ENCODE measurements at places on chromosomes 16 and 17.

DNA sequence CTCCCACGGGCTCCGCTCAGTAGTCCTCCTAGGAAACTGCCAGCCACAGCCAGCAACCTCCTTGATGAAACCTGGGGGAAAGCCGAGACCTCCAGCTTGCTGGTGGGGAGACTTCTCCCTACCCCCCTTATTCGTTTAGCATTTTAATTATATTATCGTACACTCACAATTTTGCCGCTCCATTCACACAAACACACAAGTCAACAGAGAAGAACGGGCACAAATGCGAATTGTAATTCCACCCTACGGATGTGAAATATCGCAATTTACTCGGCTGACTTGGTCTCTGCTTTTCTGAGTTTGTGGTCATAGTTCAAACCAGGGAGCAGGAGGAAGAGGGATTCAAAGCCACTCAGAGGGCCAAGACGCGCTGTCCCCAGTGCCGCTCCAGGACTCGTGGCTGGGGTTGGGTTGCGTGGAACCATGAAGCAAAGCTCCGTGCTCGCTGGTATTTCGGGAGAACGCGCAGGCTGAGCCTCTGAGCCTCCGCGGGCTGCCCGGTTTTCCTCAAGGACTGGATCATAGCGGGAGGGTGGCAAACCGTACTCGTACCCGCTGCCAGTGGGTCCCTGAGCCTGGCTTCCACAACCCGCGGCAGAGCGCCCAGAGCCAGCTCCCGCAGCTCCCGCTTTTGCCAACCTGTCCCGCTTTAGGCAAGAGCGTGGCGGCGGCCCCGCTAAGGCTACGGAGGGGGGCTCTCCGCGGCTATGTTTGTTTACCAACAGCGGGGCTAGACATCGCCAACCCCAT lies 2.0 kb downstream of the LHX1 start:
- DNase-seq, result no peak

- DNase-seq, result no peak
Measured at GRCh38 chr17:33033176-33033575, 41.5 kb downstream of the SPACA3 start.

GRCh38 chr16:52819405-52819804 lies 233.3 kb downstream of the CHD9NB start:
- no peak for DNase-seq

GRCh38 chr16:29678691-29679267 lies at the start of gene QPRT:
Gene QPRT, plus strand, starts transcription at chr16:29679180. Its CDS starts 18 bp downstream, at chr16:29679198.
- no peak for DNase-seq

DNA sequence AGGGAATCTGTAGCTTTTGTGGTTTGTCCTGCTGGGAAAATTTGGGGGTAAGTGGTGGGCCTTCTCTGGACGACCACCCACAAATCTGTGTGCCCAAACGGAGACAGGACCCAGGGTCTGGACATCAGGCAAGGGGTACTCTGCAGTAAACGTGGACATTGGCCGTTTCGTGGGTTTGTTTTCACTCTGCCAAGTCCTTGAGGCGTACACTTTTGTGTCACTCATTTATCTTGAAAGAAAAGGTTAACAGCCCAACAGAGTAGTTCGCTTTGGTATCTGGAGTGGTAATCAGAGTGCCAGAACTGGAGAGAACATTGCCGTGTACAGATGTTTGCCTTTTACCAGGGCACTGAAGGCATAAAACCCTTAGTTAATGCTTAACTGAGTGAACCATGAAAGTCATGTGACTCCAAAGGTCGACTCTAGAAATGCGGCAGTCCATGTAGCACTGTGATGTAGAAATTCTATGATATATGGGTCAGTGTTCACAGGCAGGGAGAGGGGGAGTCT lies 15.4 kb downstream of the NAA60 start:
- no peak for DNase-seq

GRCh38 chr17:80426671-80427326 lies 11.8 kb downstream of the ENDOV start:
- peak; percentile 80 for DNase-seq

- no peak for DNase-seq
Measured at GRCh38 chr16:57026778-57027062, 37.4 kb downstream of the NLRC5 start.

DNA sequence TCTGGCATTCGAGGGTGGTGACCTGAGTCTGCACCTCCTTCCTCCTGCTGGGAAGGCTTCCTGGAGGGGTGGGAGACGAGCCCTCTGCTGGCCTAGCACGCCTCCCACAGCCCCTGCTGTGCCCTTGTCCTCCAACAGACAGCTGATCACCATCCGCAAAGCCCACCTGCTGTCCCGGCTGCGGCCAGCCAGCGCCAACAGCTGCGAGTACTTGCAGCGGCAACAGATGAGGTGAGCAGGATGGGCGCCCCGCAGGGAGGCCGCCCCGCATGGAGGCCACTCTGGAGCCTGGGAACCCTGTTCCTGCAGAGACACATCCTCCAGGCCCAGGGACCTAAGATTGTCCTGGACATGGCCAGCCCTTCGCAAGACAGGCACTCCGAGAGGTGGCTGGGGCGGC lies 21.6 kb downstream of the UBALD1 start:
- no peak for DNase-seq

- DNase-seq, result no peak
Measured at GRCh38 chr16:57601801-57602478, 26.5 kb upstream of the ADGRG1 start.

DNA sequence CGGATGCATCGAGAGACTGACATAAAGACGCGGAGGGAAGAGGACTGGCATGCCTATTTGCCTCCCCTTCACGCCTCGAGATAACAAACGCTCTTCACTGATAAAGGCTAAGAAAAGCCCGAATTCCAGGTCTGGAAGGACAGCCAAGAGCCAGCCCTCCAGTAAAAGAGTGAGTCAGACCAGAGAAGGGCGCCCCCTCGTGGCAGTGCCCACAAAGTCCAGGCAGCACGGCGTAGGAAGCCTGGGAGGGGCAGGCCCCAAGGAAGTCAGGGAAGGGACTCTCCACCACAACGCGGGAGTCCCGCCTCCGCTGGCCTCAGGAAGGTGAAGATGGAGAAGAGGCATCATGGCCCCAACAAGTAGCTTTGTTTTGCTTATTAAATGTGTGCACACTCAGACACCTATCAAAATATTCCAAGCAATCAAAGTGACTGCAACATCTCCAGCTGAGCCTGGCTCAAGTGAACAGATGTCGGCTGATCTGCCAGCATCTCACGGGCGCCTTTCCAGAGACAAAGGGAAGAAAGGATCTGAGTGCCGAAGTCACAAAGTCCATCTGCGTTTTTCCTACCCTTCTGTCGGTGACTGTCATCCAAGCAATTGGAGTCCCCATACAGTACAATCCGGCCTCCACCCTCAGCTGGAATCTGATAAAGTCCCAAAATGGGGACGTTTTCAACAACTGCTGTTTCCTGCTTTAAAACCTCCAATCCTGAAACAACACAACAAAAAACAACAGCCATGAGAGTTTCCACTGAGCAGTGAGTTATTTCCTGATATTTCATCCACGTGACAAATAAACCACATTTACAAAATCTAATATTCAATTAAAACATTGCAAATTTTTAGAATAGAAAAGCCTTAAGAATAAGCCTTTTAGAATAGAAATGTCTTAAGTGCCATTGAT lies 20.4 kb upstream of the SLC38A8 start:
- peak; percentile 24 for DNase-seq

GRCh38 chr17:45396496-45397205 lies 36.0 kb downstream of the ARHGAP27 start:
- no peak for DNase-seq

GRCh38 chr17:30547778-30548573 lies 70.8 kb downstream of the GOSR1 start:
- DNase-seq, result no peak

DNA sequence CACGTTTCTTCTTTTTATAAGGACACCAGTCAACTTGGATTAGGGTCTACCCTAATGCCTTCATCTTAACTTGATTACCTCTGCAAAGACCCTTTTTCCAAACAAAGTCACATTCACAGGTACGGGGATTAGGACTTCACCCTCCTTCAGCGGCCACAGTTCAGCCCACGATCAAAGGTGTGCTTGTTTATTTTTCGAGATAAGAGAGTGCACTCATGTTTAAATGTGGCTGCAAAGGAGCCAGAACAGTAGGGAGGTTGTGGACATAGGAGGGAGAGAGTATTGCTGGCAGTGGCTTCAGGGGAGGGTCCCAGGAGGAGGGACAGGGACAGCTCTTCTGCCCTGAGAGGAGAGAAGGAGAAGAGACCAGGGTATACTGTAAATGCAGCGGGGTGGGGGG lies 46.7 kb downstream of the MGAT5B start:
- DNase-seq, result no peak

- DNase-seq, result no peak
Measured at GRCh38 chr17:66468241-66469087, 166.1 kb downstream of the PRKCA start.

DNA sequence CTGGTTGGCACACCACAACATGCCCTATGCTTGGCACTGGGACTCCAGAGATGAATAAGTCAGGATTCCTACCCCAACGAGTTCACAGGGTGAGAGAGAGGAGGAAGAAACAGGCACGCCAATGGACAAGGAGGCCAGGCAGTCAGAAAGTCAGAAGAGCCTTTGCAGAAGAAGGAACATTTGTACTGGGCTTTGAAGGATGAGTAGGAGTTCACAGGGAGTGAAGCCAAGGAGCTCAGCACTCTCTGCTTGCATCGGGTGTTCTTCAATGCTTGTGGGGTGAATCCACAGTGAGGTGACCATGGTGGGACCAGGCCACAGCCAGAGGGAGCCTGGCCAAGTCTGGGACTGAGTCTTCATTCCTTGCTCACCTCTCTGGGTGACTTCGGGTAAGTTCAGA lies 47.5 kb downstream of the AIPL1 start:
- no peak for DNase-seq

DNA sequence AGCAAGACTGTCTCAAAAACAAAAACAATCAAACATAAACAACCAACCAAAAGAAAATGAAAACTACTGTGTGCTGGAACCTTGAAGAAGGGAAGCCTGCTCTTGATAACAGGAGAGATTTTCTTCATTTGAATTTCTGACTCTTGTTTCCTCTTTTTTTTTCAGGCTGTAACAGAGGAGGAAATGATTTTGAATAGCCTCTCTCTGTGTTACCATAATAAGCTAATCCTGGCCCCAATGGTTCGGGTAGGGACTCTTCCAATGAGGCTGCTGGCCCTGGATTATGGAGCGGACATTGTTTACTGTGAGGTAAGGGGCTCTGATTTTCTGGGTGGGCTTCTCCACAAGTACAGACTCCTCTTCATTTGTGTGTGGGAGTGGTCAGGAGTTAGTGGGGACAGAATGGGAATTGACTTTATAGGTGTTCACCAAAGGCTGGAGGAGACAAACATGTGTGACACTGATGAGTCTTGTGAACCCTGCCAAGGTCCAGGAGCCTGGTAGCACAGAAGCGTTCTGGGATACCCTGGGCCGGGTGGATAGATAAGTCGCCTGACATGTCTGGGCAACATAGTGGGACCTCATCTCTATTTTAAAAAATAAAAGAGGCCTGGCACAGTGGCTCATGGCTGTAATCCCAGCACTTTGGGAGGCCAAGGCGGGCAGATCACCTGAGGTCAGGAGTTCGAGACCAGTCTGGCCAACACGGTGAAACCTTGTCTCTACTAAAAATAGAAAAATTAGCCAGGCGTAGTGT lies 14.9 kb downstream of the DUS2 start:
- no peak for DNase-seq

DNA sequence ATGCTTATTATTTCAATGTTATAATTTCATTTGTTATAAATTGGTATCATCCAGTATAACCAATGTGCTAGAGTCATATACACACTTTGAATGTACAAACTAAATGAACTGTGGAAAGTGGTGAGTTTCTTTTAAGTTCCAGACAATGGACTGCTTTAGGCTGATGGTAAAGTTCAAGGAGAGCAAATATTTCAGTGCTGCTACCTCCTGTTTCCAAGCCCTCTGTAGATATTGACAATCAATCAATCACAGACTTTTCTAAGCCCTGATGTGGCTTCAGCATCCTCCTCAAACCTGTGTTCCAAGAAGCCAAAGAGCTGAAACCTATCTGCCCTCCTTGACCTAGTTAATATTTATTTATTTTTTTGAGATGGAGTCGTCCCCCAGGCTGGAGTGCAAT lies 28.2 kb upstream of the SREBF1 start:
- DNase-seq, result no peak

- DNase-seq, result no peak
Measured at GRCh38 chr16:69089091-69089910, 16.2 kb upstream of the HAS3 start.

DNA sequence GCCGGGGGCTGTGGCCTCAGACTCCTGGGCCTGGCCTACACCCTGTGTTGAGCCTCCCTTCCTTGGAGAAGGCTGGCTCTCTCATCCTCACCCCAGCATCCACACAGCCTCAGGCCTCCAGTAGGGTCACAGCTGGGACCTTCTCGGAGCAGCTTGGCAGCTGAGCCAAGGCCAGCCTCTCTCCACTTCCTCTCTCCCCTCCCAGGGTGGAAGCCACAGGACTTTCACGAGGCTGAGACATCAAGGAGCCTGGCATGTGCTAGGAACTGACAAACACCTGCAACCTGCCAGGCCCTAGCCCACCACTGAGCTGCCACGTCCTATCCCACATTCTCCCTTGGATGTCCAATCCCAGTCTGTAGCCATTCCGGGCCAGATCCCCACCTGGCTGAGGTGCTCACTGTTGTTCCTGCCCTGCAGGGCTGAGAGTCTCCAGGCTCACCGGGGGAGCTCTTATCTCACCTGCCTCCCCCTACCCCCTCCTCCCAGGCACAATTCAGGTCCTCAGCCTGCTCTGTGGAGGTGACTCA lies 3.1 kb downstream of the MMP15 start:
- no peak for DNase-seq

DNA sequence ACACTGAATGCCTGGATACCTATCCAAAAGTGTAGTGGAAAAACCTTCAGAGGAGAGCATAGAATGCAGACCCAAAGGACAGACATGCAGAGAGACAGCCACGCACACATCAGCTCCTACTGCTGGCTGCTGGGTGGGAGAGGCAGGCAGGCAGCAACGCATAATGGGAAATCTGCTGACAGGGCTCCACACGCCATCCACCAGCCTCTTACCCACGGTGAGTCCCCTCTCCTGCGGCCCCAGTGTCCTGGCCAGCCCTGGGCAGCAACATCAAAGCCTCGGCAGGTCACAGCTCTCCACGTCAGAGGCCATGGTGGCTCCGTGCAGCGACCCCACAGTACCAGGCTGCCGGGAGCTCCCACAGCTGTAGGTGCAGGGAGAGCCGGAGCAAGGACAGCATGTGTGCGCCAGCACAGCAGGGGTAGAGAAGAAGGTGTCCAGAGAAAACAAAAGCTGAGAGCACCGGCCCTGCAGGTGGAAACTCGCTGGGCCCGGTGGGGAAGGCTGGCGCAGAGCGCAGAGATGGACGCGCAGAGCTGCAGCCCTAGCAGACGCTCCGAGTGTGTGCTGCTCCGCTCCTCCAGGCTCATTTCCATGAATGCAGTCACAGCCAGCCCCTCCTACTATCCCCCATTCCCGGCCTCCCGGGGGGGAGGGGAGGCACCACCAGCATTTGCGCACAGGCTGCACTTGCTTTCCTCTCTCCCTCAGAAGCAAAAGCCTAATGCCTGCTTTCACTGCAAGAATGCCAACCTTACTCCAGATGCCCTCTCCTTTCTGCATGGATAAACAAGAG lies 58.9 kb downstream of the CYTH1 start:
- DNase-seq, result no peak
